ENCODE measurements at places on chromosomes 6 and 20.

GRCh38 chr6:47414423-47415167 is 63.0 kb upstream of the CD2AP start:
- DNase-seq: peak; percentile 50

DNA sequence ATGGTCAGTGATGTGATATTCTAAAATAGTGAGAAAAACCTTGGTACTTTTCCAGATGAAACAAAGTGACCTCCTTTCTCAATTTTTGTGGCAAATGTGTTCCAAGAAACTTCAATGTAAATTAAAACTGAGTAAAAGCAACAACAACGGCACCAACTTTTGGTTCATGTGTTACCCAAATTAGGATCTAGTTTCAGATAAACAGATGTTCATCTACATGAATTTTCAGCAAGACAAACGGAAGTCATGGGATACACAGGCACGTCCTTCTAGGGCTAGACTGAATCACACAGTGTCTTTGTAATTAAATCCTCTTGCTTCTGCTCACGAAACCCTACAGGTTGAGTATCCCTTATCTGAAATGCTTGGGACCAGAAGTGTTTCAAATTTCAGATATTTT is 915.2 kb downstream of the TFAP2A start:
- no peak for DNase-seq

DNA sequence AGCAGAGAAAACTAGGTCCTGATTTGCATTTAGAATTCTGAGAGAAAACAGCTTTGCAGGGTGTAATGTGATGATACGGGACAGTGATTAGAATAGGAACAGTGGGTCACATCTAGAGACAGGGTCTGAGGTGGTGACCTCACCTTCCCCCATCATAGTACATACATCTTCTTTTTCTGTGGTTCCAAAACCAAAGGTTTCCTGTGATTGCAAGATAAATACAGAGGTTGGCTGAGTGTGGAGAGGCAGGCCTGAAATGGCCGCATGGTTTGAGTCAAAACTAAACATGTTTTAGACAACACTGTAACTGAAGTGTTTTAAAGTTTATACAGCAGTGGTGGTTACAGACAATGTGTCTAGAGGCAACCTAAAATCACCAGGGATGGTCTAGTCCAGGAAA is 10.4 kb upstream of the NT5DC1 start:
- no peak for DNase-seq

DNA sequence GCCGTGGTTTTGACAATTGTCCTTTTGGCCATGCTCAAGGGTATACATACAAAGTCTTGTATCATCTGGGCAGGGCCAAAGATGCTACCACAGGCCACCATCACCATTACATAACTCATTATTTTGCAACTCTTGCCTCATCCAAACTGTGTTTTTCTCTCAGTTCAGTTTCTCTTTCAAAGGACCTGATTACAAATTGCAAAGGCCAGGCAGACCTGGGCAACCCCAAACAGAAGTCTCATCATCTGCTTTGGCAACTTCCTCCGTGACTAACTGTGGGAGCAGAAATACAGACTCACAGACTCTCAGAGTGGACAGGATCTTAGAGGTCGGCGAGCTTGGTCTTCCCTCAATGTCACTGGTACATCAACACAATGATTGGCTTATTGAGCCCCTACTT is 117.8 kb upstream of the NEDD9 start:
- peak; percentile 59 for DNase-seq

DNA sequence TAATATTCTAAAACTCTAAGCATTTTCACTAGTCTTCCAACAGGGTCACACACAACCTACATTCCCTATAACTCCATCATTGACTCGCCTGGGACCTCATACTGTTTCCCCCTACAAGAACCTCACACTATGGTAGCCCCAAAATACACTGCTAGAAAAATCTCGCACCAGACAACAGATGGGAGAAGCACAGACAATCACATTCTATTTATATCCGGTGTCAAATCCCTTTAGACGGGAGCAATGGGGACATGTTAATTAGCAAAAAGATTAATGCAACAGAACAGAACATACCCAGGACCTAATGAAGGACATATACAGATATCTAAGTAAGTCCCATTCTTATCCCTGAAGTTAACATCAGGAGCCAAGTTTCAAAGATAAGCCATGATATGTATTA is 33.6 kb downstream of the TMX4 start:
- DNase-seq: no peak

- DNase-seq: no peak
Measured at GRCh38 chr6:139653111-139653510, 278.7 kb upstream of the CITED2 start.

- DNase-seq: no peak
Measured at GRCh38 chr6:128478230-128479047, 42.0 kb downstream of the PTPRK start.

DNA sequence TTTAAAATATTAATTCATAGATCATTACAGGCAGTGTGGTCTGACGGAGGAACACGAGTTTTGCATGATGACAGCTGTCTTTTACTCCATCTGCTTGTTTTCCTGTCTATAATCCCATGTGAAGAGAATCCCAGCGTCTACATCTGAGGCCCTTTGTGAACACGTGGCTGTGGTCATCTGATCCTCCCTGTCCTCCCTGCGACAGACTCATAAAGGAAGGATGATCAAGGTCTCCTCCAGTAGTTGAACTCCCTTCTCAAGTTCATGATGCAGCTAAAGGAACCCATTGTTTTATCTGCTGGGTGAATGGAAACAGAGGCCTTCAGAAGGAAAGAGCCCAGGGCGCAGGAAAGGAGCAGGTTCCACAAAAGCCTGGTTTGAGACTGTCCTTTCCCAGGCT is 435.8 kb upstream of the JARID2 start:
- DNase-seq: no peak

- DNase-seq: no peak
Measured at GRCh38 chr6:35328108-35328723, 14.1 kb upstream of the PPARD start.

GRCh38 chr6:105459864-105460263 is 57.0 kb upstream of the PREP start:
- DNase-seq: peak; percentile 85

GRCh38 chr20:60477958-60478357 is 519.7 kb downstream of the CDH26 start:
- DNase-seq: no peak

DNA sequence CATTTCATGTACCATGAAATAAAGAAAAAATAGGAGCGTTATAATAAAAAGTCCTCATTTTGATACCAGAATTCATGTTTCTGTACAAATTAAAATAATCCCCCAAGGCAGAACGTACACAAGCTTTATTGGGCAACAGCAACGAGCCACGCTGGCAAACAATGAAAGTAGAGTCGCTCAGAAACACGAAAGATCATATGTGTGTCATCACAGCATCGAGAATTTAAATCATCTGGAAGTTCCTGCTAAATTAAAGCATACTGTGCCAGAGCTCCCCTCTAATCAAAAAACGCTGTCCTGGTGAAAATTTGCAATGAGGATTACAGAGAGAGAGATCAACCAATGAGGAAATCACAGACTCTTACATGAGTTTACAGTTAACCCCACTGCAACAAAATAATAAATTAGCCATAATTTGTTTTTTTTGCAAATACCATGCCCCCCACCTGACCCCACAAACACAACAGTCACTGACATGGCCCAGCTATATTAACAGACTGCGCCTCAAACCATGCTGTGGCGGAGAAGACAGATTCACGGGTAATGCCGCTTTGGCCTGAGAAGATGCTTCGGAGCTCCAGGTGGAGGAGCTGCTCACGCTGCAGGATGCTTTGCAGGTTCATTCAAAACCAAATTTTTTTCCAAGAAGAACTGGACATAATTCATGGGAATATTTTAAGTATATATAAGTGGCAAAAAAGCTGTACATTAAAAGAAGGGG is 54.3 kb upstream of the NFATC2 start:
- no peak for DNase-seq

- no peak for DNase-seq
Measured at GRCh38 chr6:111849298-111849697, 24.0 kb downstream of the FYN start.

DNA sequence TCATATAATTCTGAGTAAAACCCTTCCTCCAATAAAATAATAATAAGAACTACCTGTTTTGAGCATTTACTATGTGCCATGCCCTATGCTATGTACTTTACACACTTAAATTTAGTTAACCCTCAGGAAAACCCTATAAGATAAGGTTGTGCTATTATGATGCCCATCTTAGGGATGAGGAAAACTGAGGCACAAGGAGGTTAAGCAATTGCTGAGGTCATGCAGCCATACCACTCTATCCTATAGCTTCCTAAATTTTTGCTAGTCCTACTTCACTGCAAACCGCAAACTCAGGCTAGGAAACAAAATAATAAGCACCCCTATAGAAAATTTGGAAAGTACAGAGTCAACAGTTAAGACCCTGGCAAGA is 38.9 kb upstream of the GFOD1 start:
- no peak for DNase-seq

DNA sequence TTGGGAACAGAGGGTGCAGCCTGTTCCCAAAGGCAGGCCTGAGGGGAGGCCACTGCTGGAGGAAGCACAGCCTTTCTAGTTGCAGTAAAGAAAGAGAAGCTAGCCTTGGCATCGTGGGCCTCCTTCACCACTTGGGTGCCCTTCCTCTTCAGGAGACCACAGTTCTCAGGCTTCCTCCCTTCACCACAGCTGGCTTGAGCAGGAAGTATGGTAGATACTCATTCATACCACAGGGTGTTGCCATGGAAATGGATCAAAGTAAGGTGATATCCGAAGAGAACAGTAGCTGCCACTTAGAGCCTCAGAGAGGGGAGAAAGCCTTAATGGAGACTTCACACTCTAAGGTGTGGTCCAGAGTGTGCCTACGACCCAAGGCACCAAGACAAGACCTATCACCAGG is 120.4 kb upstream of the RIPOR2 start:
- DNase-seq: no peak

DNA sequence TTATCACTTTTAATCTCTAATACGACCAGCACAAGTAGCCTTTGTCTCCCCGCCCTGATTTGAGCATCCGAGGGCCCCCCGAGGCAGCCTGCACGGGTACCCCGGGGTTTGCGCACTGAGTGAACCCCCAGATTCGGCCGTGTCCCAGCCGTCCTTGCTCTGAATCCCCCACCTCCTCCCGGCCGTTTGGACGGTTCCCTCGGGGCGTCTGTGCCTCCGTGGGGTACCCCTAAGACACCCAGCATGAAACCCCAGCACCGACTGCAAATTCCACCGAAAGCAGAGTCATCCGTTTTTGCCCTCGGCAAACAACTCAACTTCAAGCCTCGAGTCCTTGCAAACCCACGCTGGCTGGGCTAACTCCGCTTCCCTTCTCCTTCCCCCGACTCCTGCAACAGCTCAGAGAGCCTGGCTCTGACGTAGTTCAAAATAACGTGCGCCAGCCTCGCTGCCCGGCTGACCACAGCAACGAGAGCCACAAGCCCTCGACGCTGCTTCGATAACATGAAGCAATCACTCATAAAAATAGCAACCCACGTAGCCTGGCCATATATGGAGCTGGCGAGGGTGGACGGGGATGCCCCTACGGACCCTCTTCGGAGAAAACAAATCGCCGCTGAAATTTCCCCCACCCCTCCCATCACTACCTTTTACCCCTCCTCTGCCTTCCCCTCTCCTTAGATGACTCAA is 764 bp upstream of the SNAP25 start:
- DNase-seq: peak; percentile 50

DNA sequence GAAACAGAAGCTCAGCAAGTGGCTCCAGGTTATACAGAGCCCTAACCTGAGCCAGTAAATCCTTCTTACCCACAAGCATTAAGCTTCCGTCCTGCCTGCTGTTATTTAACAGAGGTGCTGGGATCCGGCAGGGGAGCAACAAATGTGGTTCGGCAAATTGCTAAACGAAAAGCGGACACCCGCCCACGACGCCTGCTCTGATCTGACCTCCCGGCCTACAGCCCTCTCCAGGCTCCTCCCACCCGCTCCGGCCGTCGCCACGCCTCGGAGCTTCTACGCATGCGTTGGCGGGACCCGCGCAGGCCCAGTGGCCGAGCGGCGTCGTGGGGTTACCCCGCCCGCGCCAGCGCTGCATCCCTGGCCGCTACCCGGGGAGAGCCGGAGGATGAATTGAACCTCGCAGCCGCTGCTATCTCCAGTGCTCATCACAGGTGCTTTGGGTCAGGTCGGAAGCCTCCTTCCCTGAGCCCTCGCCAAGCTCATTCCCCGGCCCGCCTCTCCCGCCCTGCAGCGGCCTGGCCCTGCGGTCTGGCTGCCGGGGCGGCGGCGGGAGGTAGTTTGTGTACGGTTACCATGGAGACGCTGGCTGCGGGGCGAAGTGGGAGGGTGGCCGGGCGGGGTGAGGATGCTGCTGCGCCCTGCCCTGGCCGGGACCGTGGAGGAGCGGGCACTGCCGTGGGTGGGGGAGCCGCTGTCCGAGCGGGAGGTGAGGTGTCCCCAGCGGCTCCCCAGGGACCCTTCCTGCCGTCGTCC is at the start of gene ARMC2:
Gene ARMC2 (plus strand): TSS at position 307 of the 753 bp plus-strand sequence. CDS start 5,846 bp downstream, outside the sequence.
- peak; percentile 89 for DNase-seq

DNA sequence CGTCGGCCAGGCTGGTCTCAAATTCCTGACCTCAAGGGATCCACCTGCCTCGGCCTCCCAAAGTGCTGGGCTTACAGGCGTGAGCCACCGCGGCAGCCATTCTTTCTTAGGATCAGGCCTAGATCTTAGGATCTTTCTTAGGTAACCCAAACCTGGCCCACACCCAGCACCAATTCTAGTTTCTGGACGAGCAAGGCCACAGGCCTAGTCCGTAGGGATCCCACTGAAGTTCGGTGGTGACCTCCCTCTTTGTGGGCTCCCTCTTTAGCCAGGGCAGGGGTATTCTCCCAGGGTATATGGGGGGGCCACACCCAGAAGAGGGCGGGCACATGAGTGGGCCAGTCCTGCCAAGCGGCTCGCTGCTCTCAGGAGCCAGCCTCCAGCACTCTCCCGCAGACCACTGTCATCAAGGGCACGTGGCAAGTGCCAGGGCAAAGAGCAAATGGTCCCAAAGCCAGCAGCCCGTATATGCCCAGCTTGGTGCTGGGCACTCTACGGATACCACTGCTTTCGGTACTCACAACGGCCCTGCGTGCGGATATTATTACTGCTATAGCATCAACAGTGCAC is 6.5 kb downstream of the PXDC1 start:
- no peak for DNase-seq

- DNase-seq: no peak
Measured at GRCh38 chr20:51888291-51888690, 86.0 kb upstream of the SALL4 start.

GRCh38 chr20:3900187-3900604 is 11.0 kb downstream of the PANK2 start:
- no peak for DNase-seq

DNA sequence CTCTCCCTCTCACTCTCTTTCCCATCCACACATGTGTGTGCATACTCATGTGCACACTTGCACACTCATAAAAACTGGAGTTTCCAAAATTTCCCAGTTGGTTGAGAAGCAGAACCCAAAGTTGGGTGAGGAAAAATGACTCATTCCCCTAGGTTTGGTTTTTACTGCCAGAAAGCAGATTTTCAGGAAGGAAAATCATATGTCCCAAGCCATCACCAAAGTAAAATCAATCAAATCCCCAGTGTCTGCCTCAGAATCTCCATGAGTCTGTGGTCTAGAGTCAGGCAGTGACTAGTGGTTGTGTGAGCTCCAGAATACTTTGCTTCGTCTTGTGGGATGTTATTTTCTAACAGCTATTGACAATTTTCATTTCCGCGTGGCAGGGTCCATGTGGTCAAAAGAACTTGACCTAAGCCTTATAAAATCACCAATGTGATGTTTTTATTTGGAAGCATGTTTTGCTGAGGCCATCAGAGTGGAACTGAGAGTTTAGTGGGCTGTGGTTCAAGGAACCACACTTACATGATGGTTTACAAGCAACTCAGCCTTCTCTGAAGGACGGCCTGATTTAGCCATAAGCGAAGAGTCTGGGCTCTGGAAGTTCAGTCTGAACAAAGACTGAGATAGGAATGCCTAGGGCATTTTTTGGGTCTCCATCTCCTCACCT is 81.9 kb upstream of the CCN6 start:
- peak; percentile 78 for DNase-seq

- no peak for DNase-seq
Measured at GRCh38 chr6:91171754-91172462, 585.0 kb upstream of the MAP3K7 start.
